Immature natural killer cell (primary cell): ENCODE measurements at places on chromosomes 7 and 10.

DNA sequence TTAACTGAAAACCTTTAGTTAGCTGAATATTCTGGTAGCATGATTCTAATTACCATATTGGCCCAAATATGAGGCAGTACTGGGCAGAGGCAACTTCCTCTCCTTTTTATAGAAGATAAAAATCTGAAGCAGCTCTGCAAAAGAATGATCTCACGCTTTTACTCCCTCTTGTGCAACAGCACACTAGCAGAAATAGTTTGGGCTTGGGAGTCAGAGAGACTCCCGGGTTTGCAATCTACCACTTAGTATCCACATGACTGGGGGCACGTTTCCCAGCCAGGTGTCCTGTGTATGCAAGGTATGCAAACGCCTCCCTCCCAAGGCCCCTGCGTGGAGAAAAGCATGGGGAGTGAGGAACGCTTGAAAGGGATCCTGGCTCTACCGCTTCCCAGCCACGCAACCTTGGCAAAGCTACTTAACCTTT lies 47.2 kb upstream of the RHEB start:
- DNase-seq, result no peak

DNA sequence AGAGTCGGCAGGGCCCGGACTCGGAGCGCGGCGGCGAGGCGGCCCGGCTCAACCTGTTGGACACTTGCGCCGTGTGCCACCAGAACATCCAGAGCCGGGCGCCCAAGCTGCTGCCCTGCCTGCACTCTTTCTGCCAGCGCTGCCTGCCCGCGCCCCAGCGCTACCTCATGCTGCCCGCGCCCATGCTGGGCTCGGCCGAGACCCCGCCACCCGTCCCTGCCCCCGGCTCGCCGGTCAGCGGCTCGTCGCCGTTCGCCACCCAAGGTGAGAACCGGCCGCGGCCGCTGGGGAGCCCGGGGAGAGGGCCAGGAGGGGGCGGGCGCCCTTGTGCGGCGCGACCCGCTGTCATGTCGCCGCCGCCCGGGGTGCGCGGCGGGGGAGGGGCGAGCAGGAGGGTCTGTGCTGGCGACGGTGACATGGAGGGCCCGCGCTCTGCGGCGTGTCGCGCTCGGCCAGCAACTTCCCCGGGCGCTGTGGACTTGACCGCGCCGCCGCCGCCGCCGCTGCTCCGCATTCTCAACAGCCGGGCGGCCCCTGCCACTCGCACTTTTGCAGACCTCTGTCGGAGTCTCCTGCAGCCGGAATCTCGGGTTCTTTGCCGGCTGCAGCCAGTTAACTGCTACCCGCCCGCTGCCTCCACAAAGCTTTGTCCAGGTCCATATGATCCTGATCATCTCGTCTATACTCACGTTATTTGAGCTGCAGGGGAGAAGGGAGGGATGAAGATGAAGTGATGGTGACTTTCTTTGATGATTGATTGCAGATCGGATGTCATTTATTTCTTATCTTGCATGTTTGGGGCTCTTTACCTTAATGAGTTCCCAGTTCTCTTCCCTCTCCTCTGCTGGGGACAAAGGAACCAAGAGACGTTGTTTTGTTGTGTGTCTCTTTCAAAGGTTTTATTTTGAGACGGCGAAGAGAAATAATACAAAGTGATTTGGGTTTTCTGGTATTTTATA lies 869 bp downstream of the TRIM24 start:
- DNase-seq, result peak; percentile 68

GRCh38 chr7:64581391-64581790 lies 18.5 kb upstream of the ZNF680 start:
- DNase-seq, result no peak

GRCh38 chr7:157430721-157431120 lies 93.9 kb downstream of the DNAJB6 start:
- DNase-seq, result no peak

DNA sequence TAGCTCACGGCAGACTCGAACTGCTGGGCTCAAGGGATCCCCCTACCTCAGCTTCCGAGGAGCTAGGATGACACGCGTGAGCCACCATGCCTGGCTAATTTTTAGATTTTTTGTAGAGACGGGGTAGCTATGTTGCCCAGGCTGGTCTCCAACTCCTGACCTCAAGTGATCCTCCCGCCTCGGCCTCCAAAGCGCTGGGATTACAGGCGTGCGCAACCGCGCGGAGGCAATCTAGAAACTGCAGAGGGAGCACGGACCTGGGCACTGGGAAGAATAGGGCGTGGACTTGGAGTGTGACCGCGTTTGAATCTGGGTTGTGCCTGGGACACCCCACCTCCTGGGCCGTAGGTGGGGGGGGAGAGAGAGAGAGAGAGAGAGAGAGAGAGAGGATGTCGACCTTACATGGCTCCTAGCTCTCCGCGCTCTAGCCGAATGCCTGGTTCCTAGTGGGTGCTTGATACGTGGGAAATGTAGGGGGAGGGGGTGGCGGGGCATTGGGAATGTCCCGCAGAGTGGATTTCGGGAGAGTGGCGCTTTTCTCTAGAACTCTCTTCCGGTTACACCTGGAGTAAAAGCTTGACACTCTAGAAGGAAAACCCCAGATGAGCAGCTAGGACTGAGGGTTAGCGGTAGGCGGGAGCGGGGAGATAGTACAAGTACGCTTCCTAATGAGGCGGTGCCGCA lies 1.2 kb upstream of the MAP3K8 start:
- DNase-seq, result no peak

- DNase-seq, result no peak
These were observed 50.2 kb downstream of the LAMB4 start for GRCh38 chr7:108079648-108080591.

DNA sequence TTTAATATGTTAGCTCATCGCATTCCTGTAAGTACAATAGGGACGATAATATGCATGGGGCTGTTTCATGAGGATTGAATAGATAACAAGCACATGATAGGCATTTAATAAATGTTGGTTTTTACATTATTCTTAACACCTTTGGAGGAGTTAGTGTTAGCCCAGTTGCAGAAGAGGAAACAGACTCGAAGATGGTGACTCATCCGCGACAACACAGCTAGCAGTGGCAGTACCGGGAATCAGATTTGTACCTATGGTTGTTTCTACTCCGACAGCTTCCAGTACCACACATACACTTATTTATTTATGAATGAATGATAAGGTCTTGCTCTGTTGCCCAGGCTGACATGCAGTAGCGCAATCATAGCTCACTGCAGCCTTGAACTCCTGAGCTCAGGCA lies 2.9 kb downstream of the LRMDA start:
- DNase-seq, result no peak

- no peak for DNase-seq
These were observed 400.9 kb downstream of the KCNMA1 start for GRCh38 chr10:77236700-77237099.

DNA sequence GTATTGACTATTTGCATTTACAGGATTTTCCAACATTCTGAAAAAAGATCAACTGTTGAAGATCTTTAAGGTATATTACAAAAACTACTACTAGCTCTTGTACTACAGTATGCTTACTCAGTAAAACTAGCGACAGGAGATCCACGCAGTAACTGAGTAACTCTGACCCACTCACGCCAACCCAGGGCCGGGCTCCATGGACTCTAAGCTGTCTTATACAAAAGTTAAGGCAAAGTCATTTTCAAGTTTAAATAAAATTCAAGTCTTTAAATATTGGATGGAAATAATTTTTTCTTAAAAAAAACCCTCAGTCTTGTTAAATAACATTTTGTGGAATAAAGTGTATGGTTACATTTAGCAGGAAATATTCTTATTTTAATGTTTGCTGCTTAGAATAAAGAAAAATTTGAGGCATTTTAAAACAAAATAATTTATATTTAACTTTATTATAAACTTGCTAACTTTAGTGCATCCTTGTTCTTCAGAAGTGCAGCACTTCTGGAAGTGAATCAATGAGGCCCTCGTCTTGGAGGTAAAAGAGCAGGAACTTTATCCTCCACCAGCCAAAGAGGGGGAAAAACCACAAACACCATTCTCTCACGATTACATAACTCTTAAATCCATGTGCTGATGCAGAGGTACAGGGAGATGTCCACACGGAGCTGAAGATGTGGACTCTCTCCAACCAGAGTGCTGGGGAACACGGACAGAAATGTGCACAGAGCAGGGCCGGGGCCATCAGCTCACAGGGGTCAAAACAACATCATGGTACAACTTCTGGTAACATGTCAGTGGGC lies 119.9 kb downstream of the LARP4B start:
- DNase-seq, result no peak

DNA sequence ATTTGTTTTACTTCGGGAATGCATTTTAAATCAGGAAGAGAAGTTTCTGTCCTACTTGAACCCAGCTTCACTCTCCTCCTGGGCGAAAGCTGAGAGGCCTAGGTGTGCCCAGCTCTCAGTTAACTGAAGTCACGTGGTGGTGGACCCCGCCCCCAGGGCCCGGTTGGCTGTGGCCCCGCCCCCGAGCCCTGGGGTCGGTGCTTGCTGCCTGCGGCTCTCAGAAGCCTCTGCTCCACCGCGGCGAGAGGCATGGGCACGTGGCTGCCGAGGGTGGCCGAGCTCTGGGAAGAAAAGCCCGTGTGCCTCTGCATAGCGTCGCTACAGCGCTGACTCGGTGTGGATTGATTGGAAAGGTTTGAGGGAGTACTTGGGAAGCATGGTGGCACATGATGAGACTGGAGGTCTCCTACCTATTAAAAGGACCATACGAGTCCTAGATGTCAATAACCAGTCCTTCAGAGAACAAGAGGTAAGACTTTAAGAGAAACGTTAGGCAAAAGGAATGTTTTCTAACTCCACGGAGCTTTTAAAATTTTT lies 34.1 kb downstream of the NET1 start:
- peak; percentile 71 for DNase-seq

DNA sequence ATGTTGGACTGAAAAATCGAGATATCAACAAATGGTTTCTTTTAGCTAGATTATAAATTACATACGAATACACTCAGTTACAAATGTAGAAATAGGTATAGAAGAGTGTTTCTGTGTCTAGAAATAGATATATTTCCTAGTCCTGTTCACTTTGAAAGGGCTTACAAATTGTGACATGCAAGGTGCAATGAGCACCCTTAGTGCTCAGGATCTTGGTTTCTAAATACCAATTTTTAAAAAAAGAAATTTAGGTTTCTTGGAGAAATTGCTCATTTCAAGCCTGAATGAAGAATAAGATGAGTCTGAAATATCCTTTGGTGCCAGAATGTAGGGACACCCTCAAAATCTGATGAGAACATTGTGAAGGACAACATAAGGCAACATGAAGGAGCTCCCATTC lies 306.0 kb downstream of the CRPPA start:
- DNase-seq, result no peak

- DNase-seq, result no peak
These were observed 249.7 kb downstream of the DNAJB6 start for GRCh38 chr7:157586426-157586955.

DNA sequence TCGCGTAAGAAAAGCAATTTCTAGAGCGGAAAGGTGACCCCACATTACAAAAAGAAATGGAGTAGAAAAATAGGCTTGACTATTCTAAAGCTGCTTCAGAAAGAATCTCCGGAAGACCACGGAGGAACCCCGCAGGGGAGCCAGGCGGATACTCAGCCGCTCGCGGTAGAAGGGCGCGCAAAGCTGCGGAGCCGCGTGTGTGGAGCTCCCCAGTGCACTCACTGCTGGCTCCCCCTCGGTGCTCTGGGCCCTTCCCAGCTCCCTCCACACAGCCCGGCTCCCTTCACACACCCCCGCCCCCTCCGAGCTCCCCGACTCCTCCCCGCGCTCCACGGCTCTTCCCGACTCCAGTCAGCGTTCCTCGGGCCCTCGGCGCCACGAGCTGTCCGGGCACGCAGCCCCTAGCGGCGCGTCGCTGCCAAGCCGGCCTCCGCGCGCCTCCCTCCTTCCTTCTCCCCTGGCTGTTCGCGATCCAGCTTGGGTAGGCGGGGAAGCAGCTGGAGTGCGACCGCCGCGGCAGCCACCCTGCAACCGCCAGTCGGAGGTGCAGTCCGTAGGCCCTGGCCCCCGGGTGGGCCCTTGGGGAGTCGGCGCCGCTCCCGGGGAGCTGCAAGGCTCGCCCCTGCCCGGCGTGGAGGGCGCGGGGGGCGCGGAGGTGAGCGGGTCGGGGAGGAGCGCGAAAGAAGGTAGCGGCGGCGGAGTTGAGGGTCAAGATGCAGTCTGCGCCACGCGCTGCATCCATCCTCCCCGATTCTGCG lies at the start of gene STEAP2:
STEAP2 (plus strand) TSS at position 350 of the 758 bp plus-strand sequence. CDS start 13,343 bp downstream, outside the sequence.
- DNase-seq, result no peak

- peak; percentile 32 for DNase-seq
These were observed 28.8 kb downstream of the MIOS start for GRCh38 chr7:7595451-7595850.

GRCh38 chr10:99557044-99557443 lies 24.3 kb downstream of the NKX2-3 start:
- no peak for DNase-seq

DNA sequence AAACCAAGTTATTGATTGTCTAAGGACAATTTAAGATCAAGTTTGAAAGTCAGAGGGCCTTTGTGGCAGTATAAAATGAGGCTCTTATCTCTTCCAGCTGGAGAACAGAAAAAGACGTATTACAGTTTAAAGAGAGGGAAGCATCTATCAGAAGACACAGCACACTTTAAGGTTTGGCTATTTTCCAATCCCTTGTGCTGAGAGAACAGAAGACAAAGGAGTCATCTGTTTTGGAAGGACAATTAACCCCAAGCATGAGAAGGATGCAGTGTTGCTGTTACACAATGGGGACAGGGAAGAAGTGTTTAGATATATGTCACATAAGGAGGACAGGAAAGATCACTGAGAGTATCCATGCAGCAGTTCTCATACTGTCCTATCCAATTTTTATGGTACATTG lies 1224.2 kb upstream of the SORCS1 start:
- no peak for DNase-seq

- DNase-seq, result no peak
These were observed 86.8 kb upstream of the ANKRD1 start for GRCh38 chr10:91007655-91008054.
